Stimulated activated CD4-positive, alpha-beta T cell treated with anti-CD3 and anti-CD28 coated beads, Interleukin-4, amount 100 ng/mL, for 24 hours (primary cell): ENCODE measurements at places on chromosomes 3 and 15.
A peak's percentile ranks its signal among the peaks of the same experiment; 100 is the strongest.

- DNase-seq: no peak
These were observed 380.3 kb upstream of the CBLB start for GRCh38 chr3:106249159-106249558.

- no peak for DNase-seq
These were observed 1.8 kb upstream of the ABTB1 start for GRCh38 chr3:127670761-127671522.

- DNase-seq: no peak
These were observed 596.7 kb downstream of the PDCD6IP start for GRCh38 chr3:34394978-34395748.

- DNase-seq: no peak
These were observed 107.1 kb upstream of the PHLDB2 start for GRCh38 chr3:111751961-111752360.

- peak; percentile 48 for DNase-seq
These were observed 26.5 kb downstream of the KLF13 start for GRCh38 chr15:31352911-31353811.

DNA sequence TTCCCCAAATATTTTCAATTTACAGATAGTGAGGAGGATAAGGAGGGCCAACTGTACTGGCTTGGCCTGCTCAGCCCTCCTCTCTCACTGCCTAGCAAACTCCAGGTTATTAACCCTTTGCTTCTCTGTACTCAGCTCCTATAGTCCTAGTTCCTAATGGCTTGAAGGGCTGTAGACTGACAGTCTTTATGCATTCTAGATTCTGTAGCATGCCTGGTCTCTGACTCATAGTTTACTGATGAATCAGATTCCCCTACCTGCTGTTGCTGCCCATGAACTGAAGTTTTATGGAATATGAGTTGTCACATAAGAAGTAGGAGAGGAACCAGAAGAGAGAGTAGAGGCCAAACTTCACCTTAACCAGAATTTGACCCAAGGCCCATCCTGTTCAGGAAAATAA, 27.1 kb upstream of the MAP3K13 start:
- no peak for DNase-seq

DNA sequence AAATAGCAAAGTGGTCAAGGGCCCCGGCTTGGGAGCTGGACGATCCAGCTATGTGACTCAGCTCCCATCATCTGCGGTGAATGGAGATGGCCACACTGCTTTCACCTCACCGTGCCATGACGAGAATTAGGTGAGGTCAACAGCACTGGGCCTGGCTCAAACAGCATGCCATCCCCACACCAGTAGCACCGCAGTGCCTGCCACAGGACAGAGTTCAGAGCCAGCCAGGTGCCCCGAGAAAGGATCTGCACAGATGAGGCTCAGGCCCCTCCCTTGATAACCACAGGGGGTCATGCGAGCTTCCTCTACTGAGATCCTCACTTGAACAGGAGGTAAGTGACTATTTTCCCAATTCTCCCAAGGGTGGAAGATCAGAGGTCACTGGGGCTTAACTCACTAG, 29.4 kb downstream of the ZXDC start:
- no peak for DNase-seq

GRCh38 chr3:66372681-66373350, 128.0 kb downstream of the LRIG1 start:
- DNase-seq: peak; percentile 21

DNA sequence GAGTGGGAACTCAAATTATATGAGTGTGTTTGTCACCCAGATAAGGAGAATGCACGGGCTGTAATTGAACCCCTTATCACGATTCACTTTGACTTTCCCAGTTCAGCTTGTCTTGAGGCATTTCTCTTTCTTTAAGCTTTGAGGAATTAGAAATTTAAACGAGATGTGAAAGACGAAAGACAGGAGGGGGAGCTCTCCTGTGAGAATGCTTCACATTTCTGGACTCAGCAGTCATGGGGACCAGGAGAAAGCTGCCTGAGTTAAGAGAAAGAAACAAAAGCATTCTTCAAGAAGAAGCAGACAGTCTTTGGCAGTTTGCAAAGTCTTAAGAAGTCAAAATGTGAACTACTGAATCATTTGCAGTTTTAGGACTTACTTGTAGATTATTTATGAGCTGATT, 205.6 kb downstream of the NECTIN3 start:
- DNase-seq: no peak
